GOT3 (cell line): ENCODE measurements at places on chromosomes 13 and 19.

GRCh38 chr13:46682707-46683106, 114.3 kb downstream of the ESD start:
- DNase-seq = no peak

DNA sequence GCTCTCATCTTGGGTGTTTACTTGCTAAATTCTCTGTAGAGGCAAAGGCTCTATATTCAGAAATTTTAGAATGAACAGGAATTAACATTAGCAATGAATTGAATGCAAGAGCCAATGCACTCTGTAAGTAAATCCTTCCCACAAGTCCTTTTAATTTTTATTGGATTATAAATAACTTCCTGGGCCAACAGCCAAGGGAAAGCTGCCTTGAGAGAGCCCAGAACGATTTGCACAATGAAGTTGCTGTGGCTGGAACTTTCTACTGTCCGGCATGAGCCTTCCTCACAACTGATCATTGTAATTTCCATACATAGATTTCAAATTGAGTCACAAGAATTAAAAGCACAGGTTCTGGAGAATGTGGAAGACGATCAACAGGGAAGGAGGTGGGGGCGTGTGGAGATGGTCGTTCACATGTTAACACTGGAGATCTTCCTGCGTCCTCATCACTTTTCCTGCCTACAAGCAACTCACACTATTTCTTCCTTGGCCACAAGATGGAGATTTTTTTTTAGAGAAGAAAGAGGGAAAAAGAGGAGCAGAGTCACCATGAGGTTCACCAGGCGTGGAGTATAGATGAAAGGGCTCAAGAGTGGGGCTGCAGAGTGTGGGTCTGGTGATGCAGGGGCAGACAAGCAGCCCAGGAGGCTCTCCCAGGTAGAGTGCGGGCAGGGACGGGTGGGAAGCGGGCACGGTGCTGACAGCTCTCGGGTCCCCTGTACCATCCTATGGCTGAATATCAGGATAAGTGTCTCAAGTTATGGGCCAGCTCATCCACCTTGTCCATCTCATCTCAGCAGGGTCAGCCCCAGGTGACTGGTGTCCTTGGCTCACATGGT, 110.7 kb downstream of the SOX1 start:
- no peak for DNase-seq

- DNase-seq = no peak
Observed at GRCh38 chr13:110396476-110396875, 89.4 kb downstream of the COL4A2 start.

DNA sequence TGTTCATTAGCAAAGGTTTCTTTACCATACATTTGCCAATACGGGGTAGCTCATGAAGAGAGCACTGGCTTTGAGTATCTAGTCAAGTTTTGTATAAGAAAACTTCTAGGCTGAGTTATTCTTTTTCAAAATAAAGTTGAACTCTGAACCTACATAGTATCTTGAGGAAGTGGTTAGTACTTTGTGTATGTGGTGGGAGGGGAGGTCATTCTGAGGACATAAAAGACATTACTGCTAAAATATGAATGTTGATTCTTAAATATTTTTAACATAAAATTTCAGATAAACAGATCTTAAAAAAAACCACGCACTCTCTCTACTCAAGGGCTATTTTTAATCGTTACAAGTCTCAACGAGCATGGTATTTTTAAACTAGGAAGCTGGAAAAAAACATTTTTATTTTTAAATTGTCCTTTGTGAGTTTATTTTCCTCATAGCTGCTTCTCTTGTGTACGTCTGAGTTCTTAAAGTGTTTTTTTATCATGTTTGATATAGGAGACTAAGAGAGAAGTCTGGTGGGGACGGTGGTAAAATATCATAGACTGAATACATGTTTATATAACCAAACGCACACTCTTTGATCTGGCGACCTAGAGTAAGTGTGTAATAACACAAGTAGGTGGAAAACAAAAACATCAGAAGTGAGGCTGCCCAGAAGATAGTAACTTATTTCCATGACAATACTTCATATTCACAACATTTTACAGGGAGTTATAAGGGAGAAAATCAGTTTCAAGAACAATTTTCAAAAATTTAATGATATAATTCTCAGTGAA, 118.0 kb upstream of the POSTN start:
- DNase-seq = no peak

DNA sequence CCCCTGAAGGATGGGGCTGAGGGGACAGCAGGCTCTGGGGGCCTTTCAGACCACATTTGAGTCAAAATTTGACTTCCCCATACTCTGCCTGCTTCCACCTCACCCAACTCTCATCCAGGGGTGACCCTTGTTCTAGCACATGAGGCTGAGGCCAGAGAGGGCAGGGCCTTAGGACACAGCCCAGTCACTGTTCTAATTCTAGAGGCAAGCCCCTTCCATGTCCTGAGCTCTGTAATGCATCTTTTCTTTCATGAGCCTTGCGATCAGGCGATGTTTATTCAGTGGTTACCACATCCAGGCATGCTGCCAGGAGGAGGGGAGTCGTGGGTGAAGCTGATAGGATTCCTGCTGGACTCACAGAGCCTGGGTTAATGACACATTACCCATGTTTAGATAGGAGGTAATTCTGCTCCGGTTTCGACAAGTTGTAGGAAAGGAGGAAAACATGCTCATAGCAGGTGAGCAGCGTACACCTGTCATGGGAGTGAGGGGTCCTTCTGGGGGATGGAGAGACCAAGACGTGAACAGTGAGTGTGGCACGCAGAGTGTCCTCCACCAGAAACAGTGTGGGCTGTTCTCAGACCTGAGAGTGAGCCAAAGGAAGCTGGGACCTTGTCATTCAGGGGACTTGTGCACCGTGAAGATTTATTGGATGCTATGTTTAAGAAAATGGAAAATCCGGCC, 9.3 kb downstream of the RPS9 start:
- peak; percentile 53 for DNase-seq

- DNase-seq = no peak
Observed at GRCh38 chr13:110403721-110404120, 96.6 kb downstream of the COL4A2 start.

DNA sequence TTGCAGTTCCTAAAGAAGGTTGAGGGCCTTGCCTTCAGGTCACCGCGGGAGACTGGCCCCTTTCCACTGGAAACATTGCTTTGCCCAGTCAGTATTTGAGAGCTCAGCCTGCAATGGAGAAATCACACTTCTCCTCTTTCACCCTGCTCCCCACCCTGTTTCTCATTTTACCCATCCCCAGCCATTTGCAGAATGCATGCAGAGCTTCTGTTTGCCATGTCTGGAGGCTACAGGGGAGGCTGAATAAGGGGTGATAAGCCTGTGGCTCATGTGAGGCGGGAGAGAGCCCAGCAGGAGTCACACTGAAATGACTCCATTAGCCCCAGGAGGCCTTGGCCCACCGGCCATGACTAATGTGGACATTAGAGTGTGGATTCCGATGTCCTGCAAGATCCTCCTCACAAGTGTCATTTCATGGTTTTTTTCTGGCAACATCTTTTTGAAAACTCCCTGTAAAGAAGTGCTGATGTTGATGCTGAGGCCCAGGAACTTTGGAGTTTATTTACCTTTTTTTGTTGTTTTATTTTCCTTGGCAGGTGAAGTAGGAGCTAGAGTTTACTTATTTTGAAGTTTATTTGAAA, 6.3 kb downstream of the SPINT2 start:
- DNase-seq = no peak

DNA sequence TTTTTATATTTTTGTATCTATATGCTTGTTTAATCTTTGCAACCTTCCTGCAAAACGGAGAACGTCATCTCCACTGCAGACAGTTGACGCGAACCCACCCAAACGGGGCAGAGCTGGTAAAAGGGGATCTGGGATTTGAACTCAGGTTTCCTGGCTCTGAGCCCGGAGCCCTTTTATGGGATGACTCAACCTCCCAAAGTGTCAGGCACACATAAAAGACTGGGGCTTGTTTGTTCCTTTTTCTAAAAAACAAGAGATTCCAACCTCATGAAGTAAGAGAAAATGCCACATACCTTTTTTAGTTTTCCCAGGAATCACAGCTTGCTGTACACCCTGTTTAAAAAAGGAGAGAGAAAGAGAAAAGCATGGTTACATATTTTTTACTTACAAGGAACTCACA, 78.9 kb downstream of the GADD45B start:
- DNase-seq = no peak

DNA sequence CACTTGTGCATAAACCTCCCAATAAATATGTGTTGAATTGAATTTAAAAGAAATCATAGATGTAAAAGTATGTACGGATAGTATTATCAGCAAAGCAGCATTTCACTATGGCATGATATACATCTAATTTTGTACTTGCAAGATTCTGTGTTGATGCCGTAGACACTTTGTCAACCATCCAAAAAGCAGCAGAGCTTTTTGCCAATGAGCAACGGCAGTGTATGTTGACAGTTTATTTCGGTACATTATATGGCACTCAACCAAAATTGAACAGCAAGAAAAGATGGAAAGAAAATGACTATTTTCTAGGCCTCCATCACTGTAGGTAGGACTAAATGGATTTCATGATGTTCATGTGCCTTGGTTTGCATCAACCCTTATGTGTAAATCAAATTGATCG, 543.7 kb downstream of the DACH1 start:
- no peak for DNase-seq

DNA sequence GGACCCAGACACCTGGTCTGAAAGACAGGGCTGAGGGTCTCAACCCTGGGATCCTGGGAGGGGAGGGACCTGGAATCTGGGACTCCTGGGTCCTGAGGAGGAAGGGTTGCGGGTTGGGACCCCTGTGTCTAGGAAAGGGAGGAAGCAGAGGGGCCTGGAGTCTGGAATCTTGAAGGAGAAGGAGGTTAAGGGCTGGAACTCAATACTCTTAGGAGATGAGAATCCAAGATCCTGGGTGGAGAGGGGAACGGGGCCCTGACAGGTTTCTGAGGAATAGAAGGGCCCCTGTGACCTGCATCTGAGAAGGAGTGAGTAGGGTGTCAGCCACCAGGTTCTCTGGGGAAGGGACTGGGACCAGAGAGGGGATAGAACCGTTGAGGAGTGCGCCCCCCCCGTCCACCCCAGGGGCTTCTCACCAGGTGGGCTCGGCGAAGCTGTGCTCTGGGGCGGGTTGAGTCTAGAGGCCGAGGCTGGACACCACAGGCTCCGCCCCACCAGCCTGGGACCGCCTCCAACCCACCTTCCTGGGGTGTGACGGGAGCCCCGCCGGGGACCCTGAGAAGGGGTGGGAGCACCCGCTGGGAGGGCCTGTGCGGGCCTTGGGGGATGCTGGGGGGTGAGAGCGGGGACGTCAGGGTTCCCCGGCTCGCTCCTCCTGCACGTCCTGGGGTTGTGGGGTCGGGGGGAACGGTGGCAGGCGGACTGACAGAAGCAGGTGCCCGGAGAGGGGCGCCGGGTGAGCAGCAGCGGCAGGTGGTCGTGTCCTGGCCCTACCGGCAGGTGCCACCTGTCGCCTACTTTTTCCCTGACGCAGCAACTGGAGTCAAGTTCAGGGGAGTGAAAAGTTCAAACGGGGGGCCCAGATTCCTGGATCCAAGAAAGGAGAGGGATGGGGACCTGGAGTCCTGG, at the start of gene MAMSTR:
MAMSTR (minus strand) TSS at position 463 of the 909 bp plus-strand sequence. CDS start 694 bp downstream, outside the sequence.
- no peak for DNase-seq

- DNase-seq = no peak
Observed at GRCh38 chr13:30172593-30173302, 134.6 kb downstream of the KATNAL1 start.

- no peak for DNase-seq
Observed at GRCh38 chr13:36132376-36132775, 1.2 kb upstream of the DCLK1 start.

DNA sequence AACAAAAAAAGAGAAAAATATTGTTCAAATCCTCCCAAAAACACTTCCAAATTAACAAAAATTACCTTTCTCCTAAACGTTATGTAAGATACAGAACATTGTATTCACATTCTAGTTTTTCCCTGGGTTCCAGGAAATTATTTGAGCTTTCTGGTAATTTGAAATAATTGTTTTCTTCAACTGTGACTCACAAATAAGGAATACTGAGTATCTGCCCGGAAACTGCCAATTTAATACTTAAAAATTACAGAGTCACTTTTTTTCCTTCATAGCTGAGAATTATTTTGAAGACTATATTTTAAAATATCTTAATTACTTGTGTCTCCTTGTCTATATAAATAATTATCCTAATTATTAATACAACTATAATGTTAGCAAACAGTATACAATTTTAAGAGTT, 709.0 kb upstream of the ARGLU1 start:
- no peak for DNase-seq

DNA sequence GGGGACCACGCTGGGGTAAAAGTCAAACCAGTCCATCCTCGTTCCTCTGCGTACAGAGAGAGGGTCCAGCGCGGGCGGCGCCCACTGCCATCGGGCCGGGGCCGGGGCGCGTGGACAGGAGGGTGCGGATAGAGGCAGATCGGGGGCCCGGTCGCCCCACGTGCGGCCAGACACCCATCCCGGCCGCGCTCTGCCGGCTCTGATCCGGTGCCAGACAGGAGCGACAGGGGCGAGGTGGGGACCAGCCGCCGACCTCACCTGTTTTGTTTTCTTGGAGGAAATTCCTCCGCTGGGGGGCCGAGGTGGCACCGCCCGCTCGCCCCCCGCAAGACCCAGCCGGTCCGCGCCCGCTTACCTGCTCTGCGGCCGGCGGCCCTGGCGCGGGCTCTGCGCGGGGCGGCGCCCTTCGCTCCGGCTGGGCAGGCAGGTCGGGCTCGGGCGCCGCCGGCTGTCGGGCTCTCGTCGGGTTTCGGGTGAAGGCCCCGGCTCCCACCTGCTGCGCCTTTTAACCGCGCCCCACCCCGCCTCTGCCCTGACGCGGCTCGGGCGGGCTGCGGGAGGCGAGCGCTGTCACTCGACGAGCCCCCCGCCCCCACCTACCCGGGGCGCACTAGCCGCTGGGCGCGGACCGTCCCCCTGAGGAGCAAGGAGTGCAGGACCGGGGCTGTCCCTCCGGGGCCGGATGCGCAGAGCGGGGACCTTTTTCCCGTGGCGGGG, at the start of gene GJB6:
GJB6 (minus strand) TSS at position 481 of the 717 bp plus-strand sequence. CDS start 8,839 bp downstream, outside the sequence.
- no peak for DNase-seq

- DNase-seq = no peak
Observed at GRCh38 chr19:14059093-14059480, 2.8 kb downstream of the PALM3 start.

GRCh38 chr13:34430294-34430693, 511.8 kb upstream of the NBEA start:
- DNase-seq = no peak

GRCh38 chr19:33268162-33268991, 34.0 kb downstream of the CEBPA start:
- DNase-seq = no peak
